ENCODE measurements at places on chromosomes 3 and 15.

- DNase-seq = no peak
Observed at GRCh38 chr3:158763421-158763820, 31.2 kb upstream of the RARRES1 start.

- no peak for DNase-seq
Observed at GRCh38 chr3:90092994-90093393, 985.6 kb downstream of the EPHA3 start.

DNA sequence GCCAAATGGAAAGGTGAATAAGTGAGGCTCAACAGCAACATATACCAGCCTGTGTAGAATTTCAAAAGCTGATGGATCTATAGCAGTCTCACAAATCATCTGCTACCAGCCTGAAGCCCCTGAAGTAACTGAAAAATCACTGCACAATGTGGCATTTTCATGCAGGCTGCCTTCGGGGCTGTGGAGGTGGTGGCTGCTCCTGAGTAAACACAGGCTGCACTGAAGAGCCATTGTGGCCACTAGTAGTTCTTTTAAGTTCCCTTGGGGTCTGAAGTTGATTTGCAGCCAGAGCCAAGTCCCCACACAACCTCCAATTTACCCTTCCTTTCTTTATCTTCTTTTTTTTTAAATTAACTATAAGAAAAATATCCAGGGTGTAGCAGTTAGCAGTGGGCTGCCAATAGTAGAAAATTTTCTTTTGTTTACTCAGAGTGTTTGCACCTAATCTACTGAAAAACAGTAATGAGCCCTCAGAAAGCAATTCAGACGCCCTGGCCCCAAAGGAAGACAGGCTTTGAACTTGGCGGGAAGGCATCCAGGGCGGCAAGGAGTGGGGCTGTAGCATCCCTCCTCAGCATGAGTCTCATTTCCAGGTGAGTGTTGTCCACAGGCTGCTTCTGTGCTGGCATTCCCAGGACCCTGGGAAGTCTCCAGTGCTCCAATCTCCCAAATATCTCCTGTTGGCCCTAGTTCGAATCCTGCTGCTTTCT is 13.3 kb upstream of the SUSD5 start:
- DNase-seq = no peak

DNA sequence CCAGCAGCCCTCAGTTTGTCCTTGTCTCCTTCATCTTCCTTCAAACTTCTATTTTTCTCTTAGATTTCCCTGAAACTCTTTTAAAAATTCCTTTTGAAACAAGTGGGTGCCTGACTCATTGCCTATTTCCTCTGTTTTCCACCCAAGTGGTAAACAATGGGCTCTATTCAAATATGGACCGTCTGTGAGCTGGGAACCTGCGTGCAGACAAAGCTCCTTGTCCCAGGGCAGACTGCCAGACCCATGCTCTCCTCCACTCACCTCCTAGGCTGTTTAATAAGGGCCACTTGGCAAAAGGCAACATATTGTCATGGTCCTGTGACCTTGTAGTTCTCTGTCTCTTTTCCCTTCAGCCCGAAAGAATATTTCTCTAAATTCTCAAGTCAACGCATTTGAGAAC is 332.7 kb upstream of the THBS1 start:
- no peak for DNase-seq

DNA sequence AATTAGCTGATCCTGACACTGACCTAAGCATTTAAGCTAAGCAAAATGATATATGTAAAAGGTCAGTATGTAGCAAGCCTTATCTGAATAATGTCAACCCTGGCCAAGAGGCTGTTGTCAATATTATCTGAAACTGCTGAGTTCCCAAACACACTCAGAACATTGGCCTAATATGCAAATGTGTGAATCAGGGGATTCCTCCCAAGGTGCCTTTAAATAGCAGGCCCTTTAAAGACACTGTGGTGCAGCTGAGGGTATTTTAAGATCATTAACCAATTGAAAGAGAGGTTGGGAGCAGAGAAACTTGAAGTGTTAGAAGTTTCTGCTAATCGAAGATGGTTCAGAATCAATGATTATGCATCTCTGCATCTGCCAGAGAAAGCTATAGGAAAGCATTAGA is 207.0 kb downstream of the NTRK3 start:
- DNase-seq = no peak

GRCh38 chr3:32882603-32883025 is 64.8 kb downstream of the TRIM71 start:
- DNase-seq = no peak

GRCh38 chr15:69081310-69082004 is 67.0 kb downstream of the NOX5 start:
- DNase-seq = no peak

GRCh38 chr3:49020330-49021212 is 1.4 kb upstream of the NDUFAF3 start:
- DNase-seq = peak; percentile 87

DNA sequence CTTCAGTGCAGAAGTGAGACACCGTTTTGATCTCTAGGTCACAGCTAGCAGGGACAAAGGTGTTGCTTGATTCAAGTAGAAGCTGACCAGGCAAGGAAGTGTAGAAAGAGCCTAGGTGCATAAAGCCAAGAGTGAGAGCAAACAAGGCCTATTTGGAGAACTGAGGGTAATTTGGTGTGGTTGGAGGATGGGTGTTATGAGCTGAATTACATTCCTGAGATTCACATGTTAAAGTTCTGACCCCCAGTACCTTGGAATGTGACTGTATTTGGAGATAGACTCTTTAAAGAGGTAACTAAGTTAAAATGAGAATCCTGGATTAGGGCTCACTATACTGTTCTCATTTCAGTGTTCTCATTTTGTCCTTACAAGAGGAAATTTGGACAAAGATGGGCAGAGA is 191.3 kb downstream of the ZMAT3 start:
- DNase-seq = no peak

GRCh38 chr3:82556113-82556512 is 794.7 kb upstream of the GBE1 start:
- no peak for DNase-seq

- DNase-seq = no peak
Observed at GRCh38 chr15:67002368-67002767, 63.0 kb upstream of the SMAD3 start.

- DNase-seq = no peak
Observed at GRCh38 chr15:85689729-85690128, 105.0 kb downstream of the KLHL25 start.

- DNase-seq = no peak
Observed at GRCh38 chr3:100163787-100164186, 49.5 kb upstream of the FILIP1L start.

DNA sequence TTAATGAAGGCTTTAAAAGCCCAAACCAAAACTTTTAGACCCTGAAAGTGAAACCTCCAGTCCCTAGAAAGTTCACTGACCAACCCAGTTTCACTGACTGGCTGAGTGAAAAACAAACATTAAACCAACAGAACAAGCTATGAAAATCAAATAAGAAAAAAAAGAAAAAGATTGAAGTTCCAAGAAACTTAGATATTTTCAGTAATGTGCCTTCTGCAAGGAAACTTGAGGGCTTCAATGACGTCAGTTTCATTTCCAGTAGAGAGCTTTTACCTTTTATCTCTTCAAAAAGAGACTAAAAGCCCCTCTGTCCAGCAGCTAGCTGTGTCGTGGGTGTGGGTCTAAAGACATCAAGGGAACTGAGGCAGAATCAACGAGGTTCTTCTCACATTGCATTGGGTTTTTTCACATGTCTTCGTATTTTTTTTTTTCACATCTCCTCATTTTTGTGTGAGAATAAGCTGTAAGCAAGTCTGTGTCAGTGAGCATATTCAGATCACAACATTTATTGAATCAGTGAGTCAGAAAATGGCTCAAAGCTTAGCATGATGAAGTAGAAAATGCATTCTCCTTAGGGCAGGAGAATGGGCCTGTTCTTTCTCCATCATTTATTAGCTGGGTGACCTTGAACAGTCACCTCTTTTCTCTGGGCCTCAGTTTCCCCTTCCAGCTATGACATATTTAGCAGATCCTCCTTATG is 54.8 kb upstream of the BCL6 start:
- DNase-seq = no peak

DNA sequence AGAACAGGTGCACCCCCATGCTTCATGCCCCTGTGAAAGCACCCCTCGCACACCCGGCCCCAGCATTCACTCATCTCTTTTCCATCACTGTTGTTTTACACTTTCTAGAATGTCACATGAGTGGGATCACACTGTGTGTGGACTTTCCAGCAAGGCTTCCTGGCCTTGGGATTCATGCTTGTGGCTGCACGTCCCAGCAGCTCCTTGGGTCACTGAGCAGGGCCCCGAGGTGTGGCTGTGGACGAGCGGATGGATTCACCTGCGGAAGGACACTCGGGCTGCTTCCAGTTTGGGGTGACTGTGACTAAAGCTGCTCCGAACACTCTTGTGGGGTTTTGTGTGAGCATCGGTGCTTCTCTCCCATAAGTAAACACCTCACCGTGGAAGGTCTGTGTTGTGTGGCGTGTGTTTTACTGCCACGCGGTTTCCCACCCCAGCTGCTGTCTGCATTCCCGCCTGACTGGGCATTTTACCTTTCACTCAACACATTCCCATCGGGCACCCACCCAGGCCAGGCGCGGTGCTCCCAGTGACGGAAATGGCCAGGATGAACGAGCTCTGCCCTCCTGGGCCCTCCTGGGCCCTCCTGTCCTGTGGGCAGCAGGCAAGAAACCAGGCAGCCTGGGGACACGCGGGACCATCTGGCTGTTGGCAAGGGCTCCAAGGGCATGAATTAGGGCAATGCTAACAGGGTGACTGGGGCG is 41.4 kb downstream of the DNAJB8 start:
- DNase-seq = no peak

GRCh38 chr3:49713336-49714105 is 6.0 kb downstream of the AMIGO3 start:
- no peak for DNase-seq

GRCh38 chr3:118108769-118109168 is 925.9 kb downstream of the IGSF11 start:
- DNase-seq = no peak

- no peak for DNase-seq
Observed at GRCh38 chr3:119826711-119827608, 45.1 kb downstream of the NR1I2 start.

DNA sequence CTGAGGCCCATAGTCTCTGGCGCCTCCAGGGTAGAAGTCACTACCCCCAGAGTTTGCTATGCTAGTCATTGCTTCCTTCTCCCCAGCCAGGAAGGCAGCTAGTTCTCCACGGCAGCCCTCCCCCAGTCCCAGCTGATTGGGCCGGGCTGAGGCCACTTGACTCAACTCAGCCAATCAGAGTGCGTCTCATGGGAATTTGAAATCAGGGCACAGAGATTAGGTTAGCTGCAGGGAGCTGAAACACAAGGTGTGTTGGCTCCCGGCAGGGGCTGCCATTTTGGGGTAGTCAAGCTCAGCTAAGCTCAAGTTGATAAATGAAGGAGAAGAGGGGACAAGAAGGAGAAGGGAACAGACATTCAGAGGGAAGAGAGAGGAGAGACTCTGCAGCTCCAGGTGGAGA is 32.8 kb downstream of the LINGO1 start:
- DNase-seq = no peak

DNA sequence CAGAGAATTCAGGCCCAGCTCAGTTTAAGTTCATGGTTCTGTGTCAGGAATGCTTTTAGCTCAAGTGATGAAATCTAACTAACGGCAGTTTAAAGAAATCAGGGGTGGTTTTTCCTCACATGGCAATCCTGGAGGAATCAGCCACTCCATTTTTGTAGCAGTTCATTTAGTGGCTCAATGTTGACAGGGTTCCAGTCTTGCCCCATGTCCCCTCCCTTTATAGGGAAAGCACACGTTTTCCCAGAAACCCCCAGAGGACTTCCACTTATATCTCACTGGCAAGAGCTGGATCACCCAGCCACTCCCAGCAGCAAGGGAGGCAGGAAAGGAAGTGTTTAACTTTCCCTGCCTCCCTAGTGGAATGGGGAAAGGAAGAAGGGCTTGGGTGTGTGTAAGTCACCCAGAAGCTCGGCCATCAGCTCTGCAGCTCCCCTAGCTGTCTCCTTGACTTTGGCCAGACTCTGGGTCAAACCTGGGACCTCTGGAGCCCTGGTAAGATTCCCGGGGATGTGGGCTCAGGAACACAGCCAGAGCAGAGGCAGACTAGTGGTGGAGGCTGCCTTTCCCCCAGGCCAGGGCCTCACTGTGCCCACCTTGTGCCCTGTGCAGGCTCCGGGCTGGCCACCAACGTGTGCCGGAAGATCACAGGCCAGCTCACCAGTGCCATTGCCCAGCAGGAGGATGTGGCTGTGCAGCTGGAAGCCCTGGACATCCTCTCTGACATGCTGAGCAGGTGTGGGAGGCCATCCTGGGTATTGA is 11.3 kb downstream of the CAND2 start:
- no peak for DNase-seq

- DNase-seq = peak; percentile 26
Observed at GRCh38 chr3:10833855-10834414, 17.9 kb downstream of the SLC6A11 start.

- DNase-seq = no peak
Observed at GRCh38 chr3:129365296-129366136, 62.9 kb downstream of the EFCAB12 start.
